ENCODE measurements at places on chromosomes 2 and 18. TPM values are rescaled to one million over a fixed set of nuclear protein-coding genes. Genes with fewer than 3 reads are reported as not detected.

Gene ACTR3
- 117 TPM for total RNA-seq

DNA sequence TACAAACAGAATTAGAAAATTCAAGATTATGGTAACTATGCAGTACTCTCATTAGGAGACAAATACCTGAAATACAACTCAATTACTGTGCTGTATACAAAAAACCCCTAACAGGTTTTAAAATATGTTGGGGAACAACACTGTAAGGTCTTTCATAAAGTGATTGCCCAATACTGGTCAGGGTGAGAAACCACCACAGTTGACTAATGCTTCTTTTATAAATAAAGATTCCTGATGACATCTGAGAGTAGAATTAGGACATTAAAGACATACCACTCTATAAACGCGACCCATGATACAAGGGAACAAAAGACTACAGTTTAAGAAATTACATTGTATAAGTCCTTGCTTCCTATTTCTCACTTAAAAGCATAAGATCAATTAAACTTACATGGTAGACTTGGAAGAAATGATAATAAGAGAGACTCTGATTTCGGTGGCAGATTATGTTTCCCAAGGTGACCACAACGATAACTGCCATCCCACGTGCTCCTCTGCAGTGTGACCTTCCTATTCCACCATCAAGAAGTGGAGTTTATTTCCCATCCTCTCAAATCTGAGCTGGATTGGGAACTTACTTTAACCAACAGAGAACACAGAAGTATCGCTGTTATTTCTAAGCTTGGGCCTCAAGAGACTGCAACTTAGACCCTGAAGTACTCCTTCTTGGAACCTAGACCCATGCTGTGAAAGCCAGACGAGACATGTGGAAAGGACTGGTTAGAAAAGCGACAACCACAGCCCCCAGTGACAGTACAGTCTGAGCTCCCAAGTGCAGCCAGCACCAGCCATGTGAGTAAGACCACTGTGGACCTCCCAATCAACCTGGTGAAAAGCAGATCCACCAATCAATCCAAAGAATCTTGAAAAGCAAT lies 52.3 kb downstream of the ZNF521 start:
- peak overlapping the region; percentile 67 for H3K27ac ChIP-seq
- no peak for DNase-seq
- no peaks in the 10 kb centered on the region for H3K27me3 ChIP-seq
- H3K4me3 ChIP-seq = no peak overlapping the region
- H3K36me3 ChIP-seq = no peaks in the 10 kb centered on the region
- H3K4me1 ChIP-seq = peaks cover 4% of the 10 kb centered on the region

Gene GAREM2
- total RNA-seq = 1.2 TPM

Gene USP34
- 148 TPM for total RNA-seq

DNA sequence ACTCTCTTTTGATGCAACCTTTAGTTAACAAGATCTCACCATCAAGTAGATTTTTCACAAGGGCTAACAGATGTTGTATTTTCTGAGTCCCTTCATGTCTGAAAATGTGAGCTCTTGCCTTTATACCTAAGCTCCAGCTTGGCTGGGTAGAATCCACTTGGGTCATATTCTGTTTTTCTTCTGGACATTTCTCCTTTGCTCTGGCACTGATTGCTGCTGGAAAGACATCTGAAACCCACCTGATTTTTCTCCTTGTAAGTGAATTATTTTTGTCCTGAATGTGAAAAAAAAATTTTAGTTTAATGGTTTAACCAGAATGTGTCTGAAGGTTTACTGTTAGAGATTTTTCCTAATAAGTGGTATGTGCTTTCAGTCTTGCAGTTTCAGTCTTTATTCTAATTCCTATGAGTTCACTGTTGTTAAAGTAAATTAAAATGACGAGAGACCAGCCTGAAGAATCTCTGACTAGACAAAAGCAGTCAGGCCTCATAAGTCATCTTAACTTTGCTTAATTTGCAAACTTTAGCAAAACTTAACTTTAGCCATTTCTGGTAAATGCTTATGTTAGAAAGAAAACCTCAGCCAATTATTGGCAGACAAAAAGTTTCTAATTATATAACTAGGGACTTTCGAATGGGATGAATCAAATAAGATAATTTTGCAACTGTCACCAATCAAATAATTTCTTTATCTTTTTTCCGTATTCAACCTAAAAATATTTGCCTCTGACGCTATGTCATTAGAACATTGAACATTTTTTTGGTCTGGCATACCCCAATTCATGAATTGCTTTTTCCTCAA lies 70.8 kb downstream of the ACAA2 start:
- no peaks in the 10 kb centered on the region for H3K4me1 ChIP-seq
- no peaks in the 10 kb centered on the region for H3K36me3 ChIP-seq
- H3K4me3 ChIP-seq = no peak overlapping the region
